NCI-H1105 (cell line): ENCODE measurements at places on chromosomes 1 and 21.

DNA sequence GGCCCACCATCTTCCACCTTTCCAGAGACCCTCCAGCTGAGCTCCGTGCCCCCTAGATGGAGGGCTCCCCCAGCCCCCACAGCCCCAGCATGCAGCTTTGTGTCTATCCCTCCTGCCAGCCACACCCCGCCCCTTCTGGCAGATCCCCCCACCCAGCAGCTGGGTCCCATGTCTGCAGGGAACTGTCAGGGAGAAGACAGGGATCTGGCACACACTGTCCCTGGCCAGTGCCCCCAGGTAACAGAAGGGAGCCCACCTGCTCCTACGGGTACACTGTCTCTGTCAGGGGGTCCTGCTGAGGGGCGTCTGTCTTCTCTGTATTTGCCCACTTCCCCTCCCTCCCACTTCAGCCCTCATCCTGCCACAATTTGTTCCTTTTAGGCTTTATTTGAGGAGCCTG lies 11.2 kb upstream of the KIF21B start:
- DNase-seq = no peak

- DNase-seq = no peak
Observed at GRCh38 chr1:15424981-15425380, 13.3 kb upstream of the CTRC start.

DNA sequence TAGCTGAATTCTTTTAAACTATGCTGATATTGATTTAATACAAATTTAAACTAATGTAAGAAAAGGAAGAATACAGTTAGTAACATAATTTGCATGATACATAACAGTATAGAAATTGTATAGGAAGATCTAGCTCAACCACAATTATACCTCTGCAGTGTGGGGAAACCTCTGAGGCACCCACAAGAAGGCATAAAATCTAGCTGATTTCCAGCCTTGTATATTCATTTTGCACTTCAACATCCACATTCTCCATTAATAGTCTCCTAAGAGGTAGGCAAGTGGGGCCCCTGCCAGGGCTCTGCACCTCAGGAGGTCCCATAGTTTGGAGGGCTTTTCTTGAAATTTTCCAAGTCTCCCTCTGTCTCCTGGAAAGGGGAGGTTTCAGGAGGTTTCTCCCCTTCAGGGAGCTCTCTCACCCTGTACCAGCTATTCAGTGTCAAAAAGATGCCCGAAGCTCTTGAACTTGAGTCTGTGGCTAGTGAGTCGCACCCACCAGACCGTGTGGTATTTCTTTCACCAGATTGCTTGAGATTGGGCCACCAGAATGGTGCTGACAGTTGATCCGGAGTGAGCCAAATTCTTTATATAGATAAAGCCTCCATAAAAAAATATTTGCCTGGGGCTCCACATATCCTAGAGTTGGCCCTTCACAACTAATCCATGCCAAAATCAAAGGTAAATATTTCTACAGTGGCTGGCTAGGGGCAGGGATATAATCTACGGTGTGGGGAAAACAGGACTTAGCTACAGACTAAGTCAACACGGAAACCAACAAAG lies 108.2 kb downstream of the TIAM1 start:
- DNase-seq = no peak

DNA sequence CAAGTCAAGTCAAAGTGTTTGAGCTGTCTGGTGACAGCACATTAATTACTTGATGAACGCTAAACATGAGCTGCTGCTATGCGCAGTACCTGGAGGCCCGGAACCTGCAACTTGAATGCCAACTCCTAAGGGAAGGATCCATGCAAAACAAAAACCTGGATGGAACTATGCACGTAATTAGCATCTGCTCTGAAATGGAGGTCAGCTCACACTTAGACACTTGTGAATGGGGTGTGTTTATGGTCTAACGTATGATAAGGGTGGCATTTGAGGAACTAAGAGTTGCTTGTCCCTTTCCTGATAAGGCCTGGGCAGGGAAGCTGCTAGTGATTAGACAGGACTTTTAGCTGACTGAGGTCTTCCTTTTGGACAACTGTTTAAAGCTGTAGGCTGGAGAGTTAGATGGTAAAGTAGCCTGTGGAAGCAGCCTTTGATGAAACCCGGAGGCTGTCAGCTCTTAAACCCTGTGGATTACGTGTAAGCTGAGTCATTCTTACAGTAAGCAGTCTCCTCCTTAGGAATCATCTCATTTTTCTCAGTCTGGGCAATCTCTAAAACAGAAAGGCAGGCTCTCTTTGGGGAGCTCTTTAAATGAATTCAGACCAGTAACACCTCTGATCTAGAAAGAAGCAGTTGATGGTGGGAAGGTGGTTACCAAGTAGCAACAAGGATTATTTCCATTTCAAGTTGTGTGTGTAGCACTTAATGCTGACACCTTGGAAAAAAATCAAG lies 6.8 kb downstream of the TENT5C start:
- DNase-seq = no peak

DNA sequence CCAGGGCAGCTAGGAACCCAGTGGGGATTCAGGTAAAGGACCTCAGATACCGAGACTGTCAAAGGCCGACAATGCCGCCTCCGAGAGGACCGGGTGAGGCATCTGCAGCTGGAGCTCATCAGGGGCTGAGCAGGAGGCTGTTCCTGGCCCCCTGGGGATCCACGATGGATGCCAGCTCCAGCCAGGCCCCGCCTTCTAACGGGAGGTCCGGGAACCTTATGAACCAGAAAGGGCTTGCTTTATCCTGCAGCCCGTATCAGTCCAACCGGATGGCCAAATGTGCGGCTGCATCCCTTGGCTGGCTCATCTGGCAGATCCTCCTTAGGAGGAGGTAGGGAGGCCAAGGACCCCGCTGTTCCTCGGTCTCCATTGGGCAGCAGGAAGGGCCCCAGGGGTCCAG lies 32.0 kb downstream of the SLC45A1 start:
- no peak for DNase-seq

- no peak for DNase-seq
Observed at GRCh38 chr1:113459279-113459678, 69.0 kb downstream of the MAGI3 start.

DNA sequence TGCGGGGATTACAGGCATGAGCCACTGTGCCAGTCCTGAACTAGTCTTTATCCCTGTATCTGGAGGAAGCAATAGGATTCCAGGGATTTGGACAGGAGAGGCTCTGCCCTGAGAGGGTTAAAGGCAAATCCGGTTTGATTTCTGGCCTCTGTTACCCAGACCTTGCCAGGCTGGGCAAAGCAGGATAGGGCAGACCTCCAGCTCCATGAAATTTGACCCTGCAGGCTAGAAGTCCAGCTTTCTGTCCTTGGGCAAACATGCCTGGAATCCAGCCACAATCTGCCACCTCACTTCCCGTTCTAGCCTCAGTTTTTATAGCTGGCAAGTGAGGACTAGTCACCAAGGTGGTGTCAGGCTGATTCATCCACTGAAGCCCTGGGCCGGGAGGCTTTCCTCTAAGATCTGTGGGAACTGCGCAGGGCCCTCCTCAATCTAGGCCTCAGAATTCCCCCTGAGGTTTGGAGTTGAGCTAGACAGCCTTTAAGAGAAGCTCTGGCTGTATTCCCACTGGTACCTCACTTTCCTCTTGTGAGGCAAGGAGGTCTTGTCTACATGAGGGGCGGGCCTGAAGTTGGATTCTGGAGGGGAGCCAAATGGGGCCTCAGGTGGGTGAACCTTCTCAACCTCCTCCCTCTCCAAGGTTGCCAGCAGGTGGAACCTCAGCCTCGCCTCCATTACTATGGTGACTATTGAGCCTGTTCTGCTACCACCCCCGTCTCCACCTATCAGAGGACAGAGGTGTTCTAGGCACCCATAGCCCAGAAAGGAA lies 7.0 kb upstream of the P3R3URF start:
- peak; percentile 93 for DNase-seq

DNA sequence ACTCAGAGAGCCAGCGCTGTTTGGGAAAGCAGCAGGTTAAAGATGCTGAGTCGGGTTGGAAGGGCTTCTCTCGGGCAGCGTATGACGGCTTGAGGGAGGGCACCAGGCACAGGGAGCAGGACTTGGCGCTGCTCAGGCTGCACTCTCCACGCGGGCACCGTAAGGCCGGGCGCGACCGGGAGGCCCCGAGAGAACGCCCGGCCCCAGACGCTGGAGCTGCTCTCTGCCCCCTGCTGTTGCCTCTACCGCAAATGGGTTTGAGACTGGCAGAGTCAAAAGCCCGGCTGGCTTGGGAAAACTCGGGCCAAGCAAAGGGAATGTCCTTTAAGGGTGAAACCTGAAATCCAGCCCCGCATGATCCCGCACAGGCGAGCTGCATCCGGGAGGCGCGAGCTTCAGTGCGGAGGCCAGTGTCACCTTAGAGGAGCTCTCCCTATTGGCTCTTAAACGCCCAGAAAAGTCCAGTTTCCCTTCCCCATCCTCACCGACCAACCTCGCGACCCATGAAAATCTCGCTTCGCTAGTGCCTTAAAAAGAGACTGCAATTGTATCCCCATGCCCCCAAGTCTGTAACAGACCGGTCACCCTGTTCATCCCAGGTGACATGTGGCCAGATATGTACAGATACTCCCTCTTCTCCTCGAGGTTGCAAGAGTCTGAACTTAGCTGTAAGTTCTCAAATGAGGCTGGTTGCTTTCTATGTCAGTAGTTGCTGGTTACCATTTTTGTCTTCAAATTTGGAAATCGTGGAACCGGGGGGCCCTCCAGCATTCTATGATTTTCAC lies 1.1 kb downstream of the PRRX1 start:
- DNase-seq = peak; percentile 72

DNA sequence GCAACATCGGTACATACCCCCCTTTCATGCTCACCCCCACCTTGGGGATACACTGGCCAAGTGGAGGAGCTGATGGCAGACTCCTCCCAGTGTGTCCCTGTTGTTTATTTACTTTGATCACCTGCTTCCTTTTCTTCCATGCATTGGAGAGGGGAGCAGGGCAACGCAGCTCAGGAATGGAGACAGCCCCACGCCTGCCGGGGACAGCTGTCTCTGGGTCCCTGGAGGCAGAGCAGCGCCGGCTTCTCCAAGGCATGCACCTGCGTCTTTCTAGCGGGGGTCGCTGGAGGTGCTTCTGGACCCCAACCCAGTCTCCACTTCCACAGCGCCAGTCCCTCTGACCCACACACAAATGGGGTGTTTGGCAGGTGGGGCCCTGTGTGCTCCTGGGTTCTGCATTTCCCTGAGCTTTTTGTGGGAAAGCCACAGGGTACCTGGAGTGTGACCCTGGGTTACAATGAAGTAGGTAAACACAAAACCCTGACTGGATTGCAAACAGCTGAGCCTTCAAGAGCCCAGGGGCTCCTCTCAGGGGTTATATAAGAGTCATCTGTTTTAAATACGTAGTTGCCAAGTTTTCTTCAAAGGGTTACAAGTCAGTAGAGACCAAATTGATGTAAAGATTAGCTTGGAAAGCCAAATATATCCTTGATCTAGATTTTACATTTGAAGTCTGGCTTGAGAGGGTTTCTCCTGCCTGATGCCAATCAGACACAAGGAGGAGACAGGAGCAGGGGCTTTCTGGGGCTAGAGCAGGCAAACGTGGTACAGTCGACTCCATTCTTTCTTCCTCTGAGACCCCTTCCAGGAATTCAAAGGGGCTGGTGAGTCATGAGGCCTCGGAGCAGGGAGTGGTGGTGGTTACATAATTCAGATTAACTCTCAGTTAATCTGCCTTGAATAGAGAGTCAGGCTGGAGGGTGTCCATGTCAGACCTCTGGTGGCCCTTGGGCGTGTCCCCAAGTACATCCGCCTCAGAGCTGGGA lies 4.5 kb downstream of the AJAP1 start:
- peak; percentile 56 for DNase-seq

- DNase-seq = no peak
Observed at GRCh38 chr1:118302145-118302544, 117.1 kb upstream of the SPAG17 start.

- DNase-seq = no peak
Observed at GRCh38 chr1:205147191-205147835, 25.5 kb upstream of the RBBP5 start.

GRCh38 chr1:13682444-13682843 lies 17.5 kb upstream of the PRDM2 start:
- no peak for DNase-seq

DNA sequence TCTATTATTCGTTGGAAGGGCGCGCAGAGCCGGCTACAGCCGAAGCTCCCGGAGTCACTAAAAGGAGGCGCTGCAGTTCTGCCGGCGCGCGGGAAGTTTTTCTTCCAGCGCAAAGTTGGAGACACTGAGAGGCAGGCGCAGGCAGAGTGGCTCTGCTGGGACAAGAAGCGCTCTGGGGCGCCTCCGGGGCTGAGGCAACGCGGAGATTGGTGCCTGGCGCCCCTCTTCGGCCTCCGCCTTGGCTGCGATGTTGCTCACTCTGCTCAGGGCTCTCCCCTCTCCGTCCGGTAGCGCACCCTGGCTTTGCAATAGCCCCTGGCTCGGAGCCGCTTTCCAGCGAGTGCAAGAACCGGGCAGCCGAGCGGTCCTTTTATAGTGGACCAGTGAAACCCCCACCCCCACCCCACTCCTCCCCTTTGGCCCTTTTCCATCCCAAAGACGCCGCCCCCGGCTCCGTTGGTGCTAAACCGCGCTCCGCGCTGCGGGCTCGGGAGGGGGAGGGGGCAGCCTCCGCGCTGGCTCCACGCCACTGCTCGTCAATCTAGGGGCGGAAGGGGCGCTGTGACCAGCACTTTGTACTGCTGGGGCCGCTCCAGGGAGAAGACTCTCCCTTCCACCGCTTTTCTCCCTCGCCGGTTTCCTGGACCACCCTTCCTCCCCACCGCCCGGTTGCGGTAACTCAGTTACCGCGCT lies at the start of gene ADAMTS1:
Gene ADAMTS1 (minus strand): TSS at position 344 of the 693 bp plus-strand sequence. CDS start 455 bp downstream, outside the sequence.
- no peak for DNase-seq

DNA sequence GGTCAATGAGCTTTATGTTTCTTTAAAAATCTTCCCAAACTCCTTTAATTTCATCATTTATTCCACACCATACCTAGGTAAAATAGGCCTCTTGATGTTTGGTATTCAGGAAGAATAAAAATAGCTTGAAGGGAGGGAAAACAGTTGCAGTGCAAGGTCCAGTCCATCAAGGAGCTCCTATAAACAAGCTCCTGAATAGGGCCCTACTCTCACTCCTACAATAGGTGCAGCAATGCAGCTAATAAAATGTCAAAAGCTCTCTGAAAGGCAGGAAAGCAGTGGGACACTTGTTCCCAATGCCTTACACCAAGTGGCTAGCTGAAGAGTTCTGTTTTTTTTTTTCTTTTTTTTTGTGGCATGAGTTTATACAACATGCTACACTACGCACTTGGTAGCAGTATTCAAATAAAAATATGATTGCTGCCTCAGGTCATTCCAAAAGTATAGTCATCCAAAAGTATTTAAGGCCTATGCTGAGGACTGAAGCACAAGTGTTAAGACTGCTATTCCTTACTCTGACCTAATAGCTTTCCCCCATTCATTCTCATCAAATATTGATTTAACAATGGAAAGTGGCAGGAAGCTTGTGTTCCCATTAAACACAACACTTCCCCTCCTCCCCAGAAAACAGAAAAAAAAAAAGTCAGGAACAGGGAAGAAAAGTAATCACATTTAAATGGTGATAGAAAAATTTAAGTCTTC lies 9.8 kb downstream of the TEX38 start:
- DNase-seq = no peak
